ENCODE measurements at places on chromosomes 2 and 18.

DNA sequence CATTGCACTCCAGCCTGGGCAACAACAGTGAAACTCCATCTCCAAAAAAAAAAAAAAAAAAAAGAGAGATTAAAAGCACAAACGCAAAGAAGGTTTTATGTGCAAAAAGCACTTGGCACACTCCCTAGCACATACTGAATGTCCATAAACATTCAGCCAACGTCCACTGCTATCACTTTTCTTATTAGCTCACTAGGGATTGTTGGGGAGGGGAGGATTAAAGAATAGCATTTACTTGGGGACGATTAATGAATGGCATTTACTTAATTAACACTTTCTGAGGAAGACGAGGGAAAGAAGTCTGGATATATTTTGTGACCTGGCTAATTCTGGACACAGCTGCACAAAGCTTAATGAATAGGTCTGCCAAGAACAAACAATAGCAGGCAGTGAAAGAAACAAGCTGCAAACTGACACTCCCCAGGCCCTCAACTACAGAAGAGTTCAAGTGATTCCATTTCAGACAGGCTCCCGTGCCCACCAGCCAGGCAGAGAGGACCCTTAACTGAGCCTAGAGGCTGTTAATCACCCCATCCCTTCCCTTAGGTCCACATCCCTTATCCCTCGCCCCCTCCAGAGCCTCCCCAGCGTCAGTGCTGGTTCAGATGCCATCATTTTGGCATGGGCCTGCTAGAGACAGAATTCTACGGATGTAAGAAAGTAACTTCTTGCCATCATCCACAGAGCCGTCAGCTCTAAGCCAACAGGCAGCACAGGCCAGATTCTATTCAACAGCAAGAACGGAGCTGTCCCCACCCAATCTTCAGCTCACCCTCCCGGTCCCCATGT, 7.4 kb downstream of the CYB5A start:
- DNase-seq = peak; percentile 70

GRCh38 chr2:213863541-213863940, 547.3 kb upstream of the VWC2L start:
- DNase-seq = peak; percentile 20

DNA sequence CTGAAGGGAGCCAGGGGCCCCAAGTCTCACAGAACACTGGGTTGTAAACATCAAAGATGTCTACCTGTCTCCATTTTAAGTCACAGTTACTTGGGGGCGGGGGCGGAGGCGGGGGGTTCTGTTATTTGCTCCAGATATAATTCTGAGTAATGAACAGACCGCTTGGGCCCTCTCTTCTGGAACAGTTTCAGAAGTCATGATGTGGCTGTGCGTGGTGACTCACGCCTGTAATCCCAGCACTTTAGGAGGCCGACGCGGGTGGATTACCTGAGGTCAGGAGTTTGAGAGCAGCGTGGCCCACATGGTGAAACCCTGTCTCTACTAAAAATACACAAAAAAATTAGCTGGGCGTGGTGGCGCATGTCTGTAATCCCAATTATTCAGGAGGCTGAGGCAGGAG, 157.9 kb upstream of the APCDD1 start:
- no peak for DNase-seq

- DNase-seq = no peak
Measured at GRCh38 chr2:49801898-49802450, 647.7 kb upstream of the FSHR start.

- no peak for DNase-seq
Measured at GRCh38 chr18:26617151-26617554, 68.8 kb upstream of the KCTD1 start.

- DNase-seq = no peak
Measured at GRCh38 chr2:96121414-96121813, 5.0 kb upstream of the ADRA2B start.

DNA sequence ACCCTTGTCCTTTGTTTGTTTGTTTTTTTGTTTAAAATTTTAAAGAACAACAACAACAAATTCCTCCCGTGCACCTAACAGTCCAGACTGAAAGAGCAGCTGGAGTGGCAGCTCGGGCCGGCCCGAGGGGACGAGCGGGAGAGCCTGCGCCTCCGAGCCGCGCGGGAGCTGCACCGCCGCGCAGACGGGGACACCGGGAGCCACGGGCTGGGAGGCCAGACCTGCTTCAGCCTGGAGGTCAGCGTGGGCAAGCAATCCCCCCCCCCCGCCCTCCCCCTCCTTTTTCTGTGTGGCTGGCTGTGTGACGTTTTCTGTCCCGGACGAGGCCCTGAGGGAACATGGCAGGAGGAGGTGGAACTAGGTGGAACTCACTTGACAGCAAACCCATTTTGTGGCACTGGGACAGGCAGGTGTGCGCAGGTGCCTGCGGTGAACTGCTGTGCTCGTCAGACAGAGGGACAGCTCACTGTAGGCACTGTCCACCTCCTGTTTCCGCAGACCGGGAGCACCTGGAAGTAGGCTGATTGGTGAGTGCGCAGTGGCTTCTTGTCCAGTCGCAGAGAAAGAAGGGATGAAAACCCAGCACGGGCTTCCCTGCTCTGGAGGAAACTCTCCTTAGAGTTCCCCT, 80.6 kb downstream of the MTCL1 start:
- no peak for DNase-seq

DNA sequence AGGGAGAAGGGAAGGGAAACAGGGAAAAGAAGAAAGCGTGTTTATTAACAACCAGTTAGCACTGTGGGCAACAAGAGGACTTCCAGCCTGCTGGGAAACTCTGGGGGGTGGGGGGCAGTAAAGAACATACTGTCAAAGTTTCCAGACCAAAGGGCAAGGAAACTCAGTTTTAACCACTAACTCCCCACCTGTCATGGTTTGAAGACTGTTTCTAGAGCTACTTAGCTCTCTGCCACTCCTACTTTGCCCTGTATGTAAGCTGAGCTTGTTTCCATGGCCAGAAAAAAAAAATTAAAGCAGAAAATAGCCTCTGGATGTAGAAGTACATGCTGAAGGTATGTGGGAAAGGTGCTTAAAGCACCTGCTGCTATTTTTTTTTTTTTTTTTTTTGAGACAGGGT, 11.0 kb upstream of the PTPN2 start:
- no peak for DNase-seq

DNA sequence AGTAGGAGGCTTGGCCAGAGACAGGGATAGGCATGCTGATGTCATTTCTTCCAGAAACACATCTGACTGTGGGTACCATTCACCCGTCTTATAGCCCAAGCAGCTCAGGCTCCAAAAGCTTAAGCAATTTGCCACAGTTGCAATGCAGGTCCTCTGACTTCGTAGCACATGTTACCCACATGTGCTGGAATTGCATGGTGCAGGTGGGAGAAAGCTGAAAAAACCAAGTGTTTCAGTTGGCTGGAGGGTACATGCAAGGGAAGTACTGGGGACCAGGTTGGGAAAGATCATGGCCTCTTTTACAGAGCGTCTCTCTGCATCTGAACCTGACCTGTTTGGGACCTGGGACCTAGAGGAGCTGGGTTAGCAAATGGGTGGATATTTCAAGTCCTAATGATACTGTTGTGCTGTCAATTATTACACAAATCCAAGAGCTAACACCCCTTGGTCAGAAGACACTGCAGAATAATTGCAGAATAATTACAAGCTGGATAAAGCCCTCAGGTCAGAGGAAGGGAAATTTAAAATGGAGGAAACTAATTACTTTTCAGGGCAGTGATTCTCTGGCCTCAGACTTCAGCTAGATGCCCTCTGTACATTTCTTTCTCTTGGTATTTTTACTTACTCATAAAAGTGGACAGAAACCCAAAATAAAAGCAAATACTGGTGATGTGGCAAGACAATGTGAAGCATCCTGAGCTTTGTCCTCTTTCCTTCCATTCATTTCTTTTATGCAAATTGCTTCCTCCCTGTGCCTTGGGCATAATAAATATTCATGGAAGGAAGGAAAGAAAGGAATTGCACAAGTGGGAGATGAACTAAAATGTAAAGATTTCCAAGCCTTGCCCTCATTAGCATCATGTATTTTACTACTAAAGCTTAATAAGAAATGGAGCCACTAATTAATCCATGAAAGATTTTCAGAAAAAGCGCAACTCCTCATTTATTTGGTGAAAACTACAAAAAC, 45.6 kb upstream of the TTC39C start:
- DNase-seq = no peak

DNA sequence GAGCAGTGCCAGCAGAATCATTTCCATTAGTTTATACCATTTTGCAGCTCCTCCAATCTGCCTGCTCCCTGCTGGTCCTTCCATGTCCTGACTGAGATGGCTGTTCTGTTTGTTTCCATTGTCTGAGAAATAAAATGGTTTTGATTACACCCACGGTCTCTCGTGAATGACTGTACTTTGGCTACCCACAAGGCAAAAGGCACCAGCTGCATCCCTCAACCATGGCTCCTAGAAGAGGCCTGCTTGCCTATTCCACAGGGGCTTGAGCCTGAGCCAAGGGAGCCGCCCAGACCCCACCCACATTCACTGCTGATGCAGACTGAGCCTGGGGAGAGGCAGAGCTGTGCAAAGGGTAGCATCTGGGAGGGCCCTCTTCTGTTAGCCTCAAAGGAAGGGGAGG, 31.2 kb downstream of the MARCHF4 start:
- DNase-seq = peak; percentile 3

GRCh38 chr18:44039826-44040225, 640.9 kb upstream of the SETBP1 start:
- no peak for DNase-seq

DNA sequence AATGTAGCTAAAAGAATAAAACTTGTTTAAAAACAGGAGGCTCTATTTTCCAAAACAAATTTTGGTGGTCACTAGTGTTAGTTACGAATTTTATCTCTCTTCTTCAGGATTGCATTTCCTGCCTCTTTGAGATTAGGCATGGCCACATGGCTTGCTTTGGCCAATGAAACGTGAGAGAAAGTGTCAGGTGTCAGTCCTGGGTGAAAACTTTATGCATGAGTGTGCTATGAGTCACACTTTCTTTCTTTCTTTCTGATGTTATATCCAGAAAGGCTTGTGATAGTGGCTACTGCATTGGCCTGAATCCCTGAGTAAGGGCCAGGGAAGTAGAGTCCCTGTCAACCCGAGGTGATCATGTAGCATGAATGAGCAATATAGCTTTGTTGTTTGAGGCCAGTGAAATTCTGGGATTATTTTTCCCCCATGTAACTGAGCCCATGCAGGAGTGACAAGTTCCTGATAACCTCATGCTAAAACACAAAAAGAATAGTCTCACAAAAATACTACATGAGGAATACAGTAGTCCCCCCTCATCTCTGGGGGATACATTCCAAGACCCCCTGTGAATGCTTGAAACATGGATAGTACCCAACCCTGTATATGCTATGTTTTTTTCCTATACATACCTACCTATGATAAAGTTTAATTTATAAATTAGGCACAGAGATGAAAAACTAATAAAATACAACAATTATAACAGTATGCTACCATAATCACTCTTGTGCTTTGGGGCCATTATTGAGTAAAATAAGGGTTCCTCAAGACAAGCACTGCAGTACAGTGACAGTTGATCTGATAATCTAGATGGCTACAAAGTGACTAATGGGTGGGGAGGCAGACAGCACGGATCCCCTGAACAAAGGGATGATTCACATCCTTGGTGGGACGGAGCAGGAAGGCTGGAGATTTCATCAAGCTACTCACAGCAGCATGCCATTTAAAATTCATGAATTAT, 109.5 kb downstream of the CDC42EP3 start:
- DNase-seq = no peak

DNA sequence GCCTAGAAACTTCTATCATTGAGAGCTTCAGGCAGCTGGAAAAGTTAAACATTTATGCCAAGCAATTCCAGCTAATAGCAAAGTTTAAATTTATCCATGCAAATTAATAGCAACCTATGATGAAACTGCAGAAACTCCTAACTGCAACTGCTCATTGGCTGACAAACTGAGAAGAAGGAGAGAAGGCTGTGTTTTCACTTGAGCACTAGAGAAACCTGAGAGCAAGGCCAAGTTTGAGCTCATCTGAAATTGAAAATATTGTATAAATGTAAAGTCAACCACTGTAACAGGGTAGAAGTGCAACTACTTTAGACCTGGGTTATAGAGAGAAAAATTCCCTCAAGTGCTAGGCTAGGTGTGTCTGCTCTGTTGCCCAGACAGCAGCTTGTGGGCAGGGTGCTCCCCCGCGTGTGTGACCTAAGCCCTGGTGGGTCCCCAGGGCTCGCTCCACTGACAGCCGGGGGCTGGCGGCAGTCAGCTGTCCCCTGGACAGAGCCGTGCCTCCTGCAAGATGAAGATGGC, 50.2 kb downstream of the CABYR start:
- DNase-seq = no peak

DNA sequence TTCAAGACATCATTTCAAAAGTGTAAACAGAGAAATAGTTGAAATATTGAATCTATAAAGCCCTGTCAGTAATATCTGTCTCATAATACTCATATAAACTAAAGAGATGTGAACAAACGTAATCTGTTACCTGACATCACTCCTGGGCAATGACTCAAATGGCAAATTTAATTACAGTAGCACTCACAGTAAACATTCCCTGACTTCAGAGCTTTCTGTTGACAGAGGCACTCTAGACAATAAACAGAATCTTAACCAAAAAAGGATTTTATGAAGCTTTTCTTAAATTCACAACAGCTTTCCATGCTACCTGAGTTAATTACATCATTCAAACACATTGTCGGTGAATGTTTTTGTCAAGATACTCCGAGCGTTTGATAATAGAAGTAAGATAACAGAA, 128.1 kb upstream of the PDE1A start:
- DNase-seq = peak; percentile 44

DNA sequence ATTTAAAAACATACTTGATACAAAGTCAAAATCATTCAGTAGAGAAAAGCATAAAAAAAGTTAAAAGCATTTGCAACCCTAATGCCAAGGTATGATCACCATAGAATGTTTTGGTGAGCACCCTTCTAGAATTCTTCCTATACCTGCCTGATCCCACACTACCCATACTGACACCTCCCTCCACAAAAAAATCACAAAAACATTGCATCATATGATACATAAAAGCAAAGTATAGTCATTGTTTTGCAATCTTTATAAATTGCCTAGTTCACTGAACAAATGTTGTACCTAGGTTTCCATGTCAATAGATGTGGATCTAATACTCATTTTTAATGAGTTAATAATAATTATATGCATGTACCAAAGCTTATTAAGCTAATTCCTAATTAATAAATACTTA, 54.1 kb downstream of the SLC9A4 start:
- DNase-seq = no peak
